Anterior cingulate cortex (tissue), 58 donors: ENCODE measurements at places on chromosomes 4 and X.

DNA sequence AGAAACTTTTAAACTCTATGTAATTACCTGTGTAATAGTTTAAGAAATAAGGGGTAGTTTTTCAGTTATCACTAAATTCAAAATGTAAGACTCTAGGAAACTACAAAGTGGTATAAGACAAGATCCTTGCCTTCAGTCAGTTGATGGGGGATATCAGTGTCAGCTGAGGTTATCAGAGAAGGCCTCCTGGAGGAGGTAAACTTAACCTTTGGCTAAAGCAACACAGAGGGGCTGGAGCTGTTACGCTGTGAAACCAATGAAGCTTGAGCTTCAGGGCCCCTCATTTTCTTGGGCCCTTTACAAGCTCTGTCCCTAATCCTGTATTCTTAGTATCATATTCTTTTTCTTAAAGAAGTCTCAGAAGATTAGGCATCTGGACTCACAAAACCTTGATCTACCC, 35.9 kb downstream of the FAM13A start:
- DNase-seq, result no peak

DNA sequence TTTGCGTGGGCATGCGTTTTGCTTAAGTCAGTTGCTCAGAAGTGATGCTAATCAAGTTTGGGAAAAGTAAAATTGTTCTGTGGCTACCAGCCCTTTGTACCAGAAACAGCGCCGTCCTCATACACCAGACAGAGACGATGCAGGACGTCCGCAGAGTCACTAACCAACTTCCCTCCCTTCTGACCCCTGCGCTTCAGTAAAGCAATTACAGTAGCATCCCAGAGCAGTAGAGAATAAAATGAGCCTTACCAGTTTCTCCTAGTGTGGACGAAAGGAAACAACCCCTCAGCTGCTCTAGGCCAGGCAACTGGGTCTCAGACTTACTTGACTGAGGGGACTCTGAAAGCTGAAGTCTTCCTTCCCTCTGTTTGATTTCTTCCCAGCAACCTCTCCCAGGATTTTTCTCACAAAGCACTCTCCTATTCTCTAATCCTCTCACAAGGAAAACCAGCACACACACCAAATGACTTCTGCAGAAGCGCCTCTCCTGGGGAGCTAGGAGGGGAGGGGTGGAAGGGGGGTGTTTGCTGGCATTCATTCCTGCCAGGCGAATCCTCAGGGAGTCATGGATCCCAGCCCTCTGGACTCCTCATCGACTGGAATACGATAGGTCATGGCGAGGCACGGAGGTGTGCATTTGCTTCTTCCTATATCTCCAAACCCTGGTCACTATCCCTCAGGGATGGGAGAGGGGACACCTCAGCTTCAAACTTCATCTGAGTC, 56.0 kb upstream of the MID1 start:
- no peak for DNase-seq

GRCh38 chr4:34371676-34372075, 1872.6 kb downstream of the ARAP2 start:
- DNase-seq, result no peak

DNA sequence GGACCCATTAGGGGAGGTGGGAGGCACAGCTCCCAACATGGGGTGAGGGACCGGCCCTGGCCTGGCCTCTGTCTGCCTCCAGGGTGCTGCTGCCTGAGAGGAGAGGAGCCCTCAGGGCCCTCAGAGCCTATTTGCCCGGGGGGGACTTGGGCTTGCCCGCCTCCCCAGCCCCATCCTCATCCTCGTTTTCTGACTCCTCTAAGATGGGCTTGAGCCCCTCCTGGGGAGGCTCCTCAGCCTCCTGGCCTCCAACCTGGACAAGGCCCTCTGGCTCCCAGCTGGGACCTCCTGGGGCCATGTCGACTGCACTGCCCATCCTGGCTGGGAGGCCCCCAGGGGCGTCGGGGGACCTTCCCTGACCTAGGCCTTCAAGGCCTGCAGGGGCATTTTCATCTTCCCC, 2.8 kb downstream of the PNMA6F start:
- DNase-seq, result no peak

GRCh38 chr4:150960079-150960478, 55.0 kb downstream of the LRBA start:
- no peak for DNase-seq

DNA sequence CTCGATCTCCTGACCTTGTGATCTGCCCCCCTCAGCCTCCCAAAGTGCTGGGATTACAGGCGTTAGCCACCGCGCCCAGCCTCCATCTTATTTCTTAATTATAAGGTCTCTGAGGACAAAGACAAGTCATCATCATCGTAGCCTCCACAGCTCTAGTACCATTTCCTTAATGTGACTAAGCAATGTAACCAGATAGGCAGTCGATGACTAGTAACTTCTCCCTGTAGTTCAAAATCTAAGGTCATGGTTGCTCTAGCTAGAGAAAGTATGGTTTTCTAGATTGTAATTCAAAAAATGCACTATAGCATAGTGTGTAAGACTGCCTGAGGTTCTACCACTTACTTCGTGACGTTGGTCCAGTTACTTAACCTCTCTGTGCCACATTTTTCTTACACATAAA, 6.9 kb downstream of the SLC39A8 start:
- DNase-seq, result no peak

DNA sequence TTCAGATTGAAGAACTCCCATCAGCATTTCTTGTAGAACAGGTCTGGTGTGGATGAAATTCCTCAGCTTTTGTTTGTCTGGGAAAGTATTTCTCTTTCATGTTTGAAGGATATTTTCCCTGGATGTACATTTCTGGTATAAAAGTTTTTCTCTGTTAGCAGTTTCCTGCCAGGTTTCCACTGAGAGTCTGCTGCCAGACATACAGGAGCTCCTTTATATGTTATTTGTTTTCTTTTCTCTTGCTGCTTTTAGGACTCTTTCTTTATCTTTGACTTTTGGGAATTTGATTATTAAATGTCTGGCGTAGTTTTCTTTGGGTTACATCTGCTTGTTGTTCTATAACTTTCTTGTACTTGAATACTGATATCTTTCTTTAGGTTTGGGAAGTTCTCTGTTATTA, 486.5 kb downstream of the ARAP2 start:
- no peak for DNase-seq

GRCh38 chr4:2165391-2165790, 76.5 kb downstream of the HAUS3 start:
- DNase-seq, result no peak

DNA sequence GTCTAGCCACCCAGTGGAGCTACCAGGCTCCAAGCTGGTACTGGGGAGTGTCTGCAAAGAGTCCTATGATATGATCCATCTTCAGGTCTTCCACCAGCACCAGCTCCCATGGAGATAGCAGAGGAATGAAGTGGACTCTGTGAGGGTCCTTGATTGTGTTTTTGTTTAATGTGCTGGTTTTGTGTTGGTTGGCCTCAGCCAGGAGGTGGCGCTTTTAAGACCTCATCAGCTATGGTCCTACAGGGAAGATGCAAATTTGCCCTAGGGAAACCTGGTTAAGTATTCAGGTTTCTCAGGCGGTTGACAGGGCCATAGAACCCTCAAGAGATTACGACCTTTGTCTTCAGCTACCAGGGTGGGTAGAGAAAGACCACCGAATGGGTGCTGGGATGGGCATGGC, 1141.1 kb downstream of the STIM2 start:
- no peak for DNase-seq

GRCh38 chrX:100680756-100681155, 36.8 kb downstream of the SRPX2 start:
- DNase-seq, result no peak

DNA sequence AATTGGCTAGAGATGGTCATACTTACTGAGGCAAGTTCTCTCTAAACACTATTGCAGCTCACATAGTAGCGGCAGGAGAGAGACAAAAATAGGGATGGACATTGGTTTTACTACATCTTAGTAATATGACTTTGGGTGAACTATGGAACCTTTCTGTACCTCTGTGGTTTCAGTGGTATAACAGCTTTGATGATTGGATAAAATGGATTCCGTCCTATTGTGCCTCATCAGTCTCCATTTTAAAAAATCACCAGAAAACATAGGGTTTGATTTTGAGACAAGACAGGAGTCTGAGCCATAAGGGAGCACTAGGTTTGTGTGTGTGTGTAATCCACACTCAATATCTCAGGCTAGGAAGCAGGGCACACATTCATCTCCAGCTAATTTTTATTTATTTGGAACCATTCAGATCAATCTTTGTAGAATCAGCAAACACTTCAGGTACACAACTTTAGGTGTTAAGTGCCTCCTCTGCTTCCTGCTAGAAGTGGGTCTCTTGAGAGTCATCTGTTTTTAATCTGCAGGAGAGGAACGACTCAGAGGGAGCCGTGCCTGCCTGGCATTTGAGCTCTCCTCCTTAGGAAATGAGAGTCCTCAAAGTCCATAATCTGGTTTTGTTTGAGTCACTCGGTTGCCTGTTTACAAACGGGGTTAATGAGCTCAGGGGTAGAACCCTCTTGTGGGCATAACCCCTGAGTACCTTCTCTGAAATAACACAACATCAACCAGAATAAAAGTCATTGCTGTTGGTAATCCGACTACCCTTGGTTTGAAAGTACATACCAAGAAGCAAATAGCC, 238.5 kb upstream of the BOD1L1 start:
- no peak for DNase-seq

GRCh38 chrX:4825550-4825949, 1112.1 kb upstream of the PRKX start:
- no peak for DNase-seq

GRCh38 chr4:148982200-148982599, 540.0 kb upstream of the NR3C2 start:
- DNase-seq, result no peak

DNA sequence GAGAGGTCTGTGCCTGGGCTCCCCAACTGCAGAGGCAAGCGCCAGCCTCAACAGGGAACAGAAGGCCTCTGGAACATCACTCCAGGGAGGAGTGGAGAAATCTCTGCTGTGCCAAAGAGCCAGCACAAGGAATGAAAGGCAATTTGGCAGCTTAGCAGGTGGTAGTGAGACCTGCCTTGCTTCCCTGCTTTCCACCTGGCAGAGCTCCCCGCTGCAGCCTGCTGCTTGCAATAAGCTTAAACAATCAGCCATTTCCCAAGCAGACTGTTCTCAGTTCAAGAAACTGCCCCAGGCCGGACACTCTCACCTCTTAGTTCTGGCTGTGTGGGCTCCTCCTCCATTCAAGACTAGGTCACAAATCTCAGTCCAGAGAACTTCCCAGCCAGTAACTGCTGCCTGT, 370.6 kb downstream of the MAGEB5 start:
- DNase-seq, result no peak

GRCh38 chr4:15552557-15553362, 83.1 kb downstream of the CC2D2A start:
- no peak for DNase-seq

GRCh38 chr4:95190751-95191436, 357.9 kb downstream of the UNC5C start:
- peak; percentile 67 for DNase-seq

GRCh38 chr4:145609481-145610427, 9.4 kb upstream of the MMAA start:
- DNase-seq, result peak; percentile 13

GRCh38 chrX:71151366-71151765, 6.7 kb downstream of the NLGN3 start:
- no peak for DNase-seq

DNA sequence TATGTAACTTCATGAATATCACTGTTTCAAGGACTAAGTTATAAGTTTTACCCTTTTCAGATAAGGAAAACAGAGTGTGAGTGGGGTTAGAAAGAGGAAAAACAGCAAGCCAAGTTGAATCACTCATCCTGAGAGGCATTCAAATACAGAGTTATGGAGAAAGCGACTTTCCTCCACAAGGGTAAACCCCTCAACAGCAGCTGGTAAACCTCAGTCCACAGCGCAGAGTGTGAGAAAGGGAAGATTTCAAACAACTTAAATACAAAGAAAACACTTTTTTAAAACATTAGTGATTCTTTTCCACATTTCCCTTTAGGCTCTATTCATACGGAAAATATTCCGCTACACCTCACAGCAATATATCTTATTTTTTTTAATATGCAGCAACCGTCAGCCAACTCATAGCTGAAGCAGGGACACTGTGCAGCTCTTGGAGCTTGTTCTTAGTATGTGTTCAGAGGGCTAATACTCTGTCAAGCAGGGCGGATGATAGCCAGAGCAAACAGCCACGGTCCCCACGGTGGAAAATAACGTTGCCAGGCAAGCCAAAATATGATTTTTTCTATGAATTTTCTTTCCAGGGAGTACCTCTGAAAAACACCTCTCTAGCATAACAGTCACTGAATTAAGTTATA, 488.9 kb upstream of the FAT1 start:
- DNase-seq, result no peak

- DNase-seq, result no peak
Observed at GRCh38 chr4:6379767-6380745, 92.4 kb downstream of the PPP2R2C start.

- no peak for DNase-seq
Observed at GRCh38 chrX:68821616-68822015, 7.2 kb upstream of the EFNB1 start.
